ENCODE measurements at places on chromosomes 1 and 21.

- H3K4me1 ChIP-seq: peaks cover 10% of the 10 kb centered on the region
- H3K27ac ChIP-seq: no peak overlapping the region
- no peak overlapping the region for H3K4me3 ChIP-seq
These were observed 18.8 kb upstream of the EPS8L3 start for GRCh38 chr1:109782514-109782913.

DNA sequence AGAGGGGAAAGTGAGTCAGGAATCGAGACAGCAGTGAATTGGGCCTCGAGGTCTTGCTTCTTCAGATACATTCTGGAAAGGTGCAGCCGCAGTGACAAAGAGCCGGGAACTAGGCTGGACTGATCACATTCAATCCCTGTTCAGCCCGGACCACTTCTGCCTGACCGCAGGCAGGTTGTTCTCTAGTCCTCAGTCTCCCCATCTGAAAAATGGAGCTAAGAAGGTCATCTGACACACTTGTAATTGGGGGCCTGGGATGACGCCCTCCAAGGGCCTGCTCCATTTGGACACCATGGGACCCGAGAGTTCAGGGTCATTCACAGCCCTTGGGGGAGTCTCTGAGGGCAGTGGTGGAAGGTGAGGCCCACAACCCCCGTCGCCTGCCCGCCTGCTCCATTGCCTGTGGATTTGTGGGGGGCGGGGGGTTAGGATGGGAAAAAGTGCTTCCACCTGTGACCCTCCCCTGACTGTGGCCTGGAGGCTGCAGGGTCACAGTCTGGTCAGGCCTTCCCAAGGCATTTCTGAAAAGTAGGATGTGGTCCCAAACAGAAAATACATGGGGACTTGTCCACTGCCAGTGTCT, 87.9 kb upstream of the CSF3R start:
- H3K4me1 ChIP-seq: peaks cover 12% of the 10 kb centered on the region
- no peak for DNase-seq
- no peak overlapping the region for H3K4me3 ChIP-seq
- no peaks in the 10 kb centered on the region for H3K36me3 ChIP-seq
- H3K27me3 ChIP-seq: no peaks in the 10 kb centered on the region

DNA sequence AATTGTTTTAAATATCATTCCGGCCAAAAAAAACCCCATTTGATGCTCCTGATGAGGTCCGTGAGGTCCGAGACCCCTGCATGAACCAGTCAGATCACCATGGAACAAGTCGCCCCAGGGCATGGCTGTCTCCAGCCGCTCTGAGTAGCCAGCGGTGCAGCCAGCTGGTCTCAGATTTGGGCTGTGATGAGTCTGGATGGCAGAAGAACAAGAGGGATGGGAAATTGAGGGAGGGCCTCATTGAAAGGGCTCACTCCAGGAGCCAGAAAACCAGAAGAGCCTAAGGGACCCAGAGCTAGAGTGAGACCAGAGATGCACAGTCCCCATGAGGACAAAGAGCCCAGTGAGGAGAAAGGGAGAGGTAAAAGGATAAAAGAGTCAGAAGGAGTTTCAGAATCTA, 174.0 kb downstream of the TOMM20 start:
- no peak overlapping the region for H3K27ac ChIP-seq
- H3K27me3 ChIP-seq: no peaks in the 10 kb centered on the region
- DNase-seq: no peak

DNA sequence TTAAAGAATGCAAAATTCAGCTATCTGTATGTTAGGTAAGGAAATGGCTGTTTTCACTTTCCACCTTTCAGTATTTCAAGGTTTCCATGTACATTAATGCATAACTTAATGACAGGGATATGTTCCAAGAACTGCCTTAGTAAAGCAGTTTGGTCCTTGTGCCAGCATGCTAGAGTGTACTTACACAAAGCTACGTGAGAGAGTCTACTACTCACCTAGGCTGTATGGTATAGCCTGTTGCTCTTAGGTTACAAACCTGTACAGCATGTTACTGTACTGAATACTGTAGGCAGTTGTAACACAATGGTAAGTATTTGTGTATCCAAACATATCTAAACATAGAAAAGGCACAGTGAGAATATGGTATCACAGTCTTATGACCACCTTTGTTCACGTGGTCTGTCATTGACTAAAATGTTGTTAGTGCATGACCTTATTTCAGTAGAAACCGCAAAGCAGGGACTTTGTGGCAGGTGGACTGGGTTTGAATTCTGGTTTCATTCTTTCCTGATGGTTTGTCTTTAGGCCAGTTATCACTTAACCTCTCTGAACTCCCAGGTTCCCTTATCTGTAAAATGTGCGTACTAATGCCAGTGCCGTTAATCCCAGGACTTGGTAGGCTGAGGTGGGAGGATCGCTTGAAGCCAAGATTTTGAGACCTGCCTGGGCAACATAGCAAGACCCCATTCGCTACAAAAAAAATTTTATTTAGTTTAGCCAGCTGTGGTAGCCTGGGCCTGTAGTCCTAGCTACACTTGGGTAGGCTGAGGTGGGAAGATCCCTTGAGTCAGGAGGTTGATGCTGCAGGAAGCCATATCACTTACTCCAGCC, 4.9 kb downstream of the SMYD2 start:
- H3K27me3 ChIP-seq: peaks cover 91% of the 10 kb centered on the region
- no peak overlapping the region for H3K27ac ChIP-seq
- no peak overlapping the region for H3K4me3 ChIP-seq
- no peak for DNase-seq

DNA sequence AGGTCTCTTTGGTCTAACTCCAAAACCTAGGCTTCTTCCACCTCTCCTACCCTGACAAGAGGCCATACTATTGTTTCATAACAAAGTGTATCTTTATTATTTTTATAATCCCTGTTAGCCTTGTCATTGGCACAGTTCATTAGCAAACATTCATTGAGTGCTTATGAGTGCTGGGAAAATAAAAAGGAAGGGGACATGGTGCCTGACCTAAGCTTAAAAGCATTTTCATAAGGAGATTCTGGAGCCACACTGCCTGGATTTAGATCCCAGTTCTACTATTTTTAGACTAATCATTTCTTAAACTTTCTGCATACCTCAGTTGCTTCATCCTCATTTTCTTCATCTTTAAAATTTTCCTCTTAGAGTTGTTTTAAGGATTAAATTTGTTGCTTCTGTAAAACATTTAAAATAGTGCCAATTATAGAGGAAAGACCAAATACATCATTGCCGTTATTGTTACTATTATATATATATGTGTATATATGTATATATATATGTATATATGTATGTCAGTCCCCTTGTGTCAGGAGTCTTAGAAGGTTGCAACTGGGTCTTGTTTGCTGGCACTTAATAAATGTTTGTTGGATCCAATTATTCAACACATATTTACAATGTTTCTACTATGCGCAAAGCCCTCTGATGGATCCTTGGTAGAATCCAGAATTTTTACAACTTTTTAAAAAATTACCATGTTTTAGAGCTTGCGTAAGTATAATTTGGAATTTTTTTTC, 250.9 kb upstream of the SGIP1 start:
- H3K36me3 ChIP-seq: no peaks in the 10 kb centered on the region
- no peak overlapping the region for H3K27ac ChIP-seq
- DNase-seq: no peak
- no peak overlapping the region for H3K4me3 ChIP-seq
- H3K4me1 ChIP-seq: peaks cover 10% of the 10 kb centered on the region

Data from GM23338 (cell line).